GDM1 (cell line): ENCODE measurements at places on chromosomes 6 and 20.

- DNase-seq: no peak
These were observed 312.7 kb upstream of the SGK1 start for GRCh38 chr6:134630508-134631121.

DNA sequence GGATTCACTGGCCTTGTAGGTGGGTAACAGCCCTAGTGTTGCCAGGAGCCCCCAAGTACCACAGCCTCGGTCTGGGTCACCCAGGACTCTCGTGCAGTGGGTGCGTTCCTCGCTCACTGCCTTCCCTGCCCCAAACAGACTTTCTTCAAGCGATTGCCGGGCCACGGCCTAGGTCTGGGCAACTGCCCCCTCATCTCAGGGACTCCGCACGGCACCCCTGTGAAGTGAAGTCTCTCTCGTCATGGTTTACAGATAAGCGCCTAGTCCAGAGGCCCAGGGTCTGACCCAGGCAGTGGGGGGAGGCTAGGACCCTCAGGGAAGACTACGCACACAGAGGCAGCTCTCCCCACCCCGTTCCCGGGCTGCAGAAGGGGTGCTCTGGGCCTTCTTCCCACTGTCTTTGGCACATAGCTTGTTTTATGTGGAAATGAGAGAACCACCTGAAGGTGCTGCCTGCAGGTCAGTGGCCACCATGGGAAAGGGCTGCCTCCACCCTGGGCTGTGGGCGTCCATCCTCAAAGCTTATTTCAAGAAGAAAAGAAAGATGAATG, 220.8 kb downstream of the ERMARD start:
- no peak for DNase-seq

DNA sequence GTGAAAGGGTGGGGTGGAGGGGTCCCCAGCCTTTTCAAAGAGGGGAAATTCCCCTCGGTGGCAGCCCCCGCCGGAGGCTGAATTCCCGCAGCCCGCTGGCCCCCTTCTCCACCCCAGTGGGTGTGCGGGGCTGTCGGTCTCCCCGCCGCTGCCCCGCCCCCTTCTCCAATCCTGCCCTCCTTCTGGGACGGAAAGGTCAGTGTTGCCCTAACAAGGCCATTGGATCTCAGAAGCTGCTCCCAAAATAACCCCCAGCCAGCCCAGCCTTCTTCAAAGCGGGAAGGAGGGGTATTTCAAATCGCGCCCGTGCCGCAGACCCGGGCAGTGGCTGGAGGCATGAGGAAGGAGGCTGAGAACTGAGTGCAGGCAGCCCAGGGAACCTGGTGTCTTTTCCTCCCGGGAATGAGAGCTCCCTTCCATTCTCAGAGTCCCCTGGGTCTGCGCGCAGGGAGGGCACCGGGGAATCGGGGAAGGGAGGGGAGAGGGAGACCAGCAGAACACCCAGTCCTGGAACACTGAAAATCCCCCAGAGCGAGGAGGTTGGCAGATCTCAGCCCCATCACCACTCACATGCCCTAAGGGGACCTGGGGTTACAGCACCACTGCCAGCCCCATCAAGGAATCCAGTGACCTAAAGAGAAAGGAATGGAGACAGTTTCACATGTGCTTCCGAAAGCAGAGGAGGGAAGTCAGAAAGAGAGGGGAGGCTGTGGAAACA, at the start of gene JPH2:
TSS of gene JPH2 (minus strand) at position 135 of the 718 bp plus-strand sequence. CDS start 483 bp downstream, outside the sequence.
- DNase-seq: no peak

- peak; percentile 68 for DNase-seq
These were observed 38.4 kb downstream of the RREB1 start for GRCh38 chr6:7145885-7146828.

DNA sequence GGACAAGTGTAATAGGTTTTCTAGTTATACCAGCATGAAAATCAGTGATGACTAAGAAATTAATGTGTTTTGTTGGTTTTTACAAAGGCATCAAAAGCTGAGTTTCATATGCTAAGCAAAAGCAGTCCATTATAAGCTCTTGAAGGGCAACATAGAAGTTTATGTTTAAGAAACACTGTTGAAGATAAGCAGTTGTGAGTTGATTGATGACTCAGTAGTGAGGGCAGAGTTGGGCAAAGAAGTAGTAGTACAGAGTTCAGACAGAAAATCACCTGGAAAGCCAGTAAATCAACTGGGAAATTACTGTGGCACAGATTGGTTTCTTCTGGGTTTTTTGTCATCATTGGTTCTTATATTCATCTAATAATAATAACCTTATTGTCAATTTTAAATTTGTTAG, 78.0 kb upstream of the SMIM8 start:
- no peak for DNase-seq

- no peak for DNase-seq
These were observed 35.3 kb downstream of the GRM4 start for GRCh38 chr6:34110610-34111009.

DNA sequence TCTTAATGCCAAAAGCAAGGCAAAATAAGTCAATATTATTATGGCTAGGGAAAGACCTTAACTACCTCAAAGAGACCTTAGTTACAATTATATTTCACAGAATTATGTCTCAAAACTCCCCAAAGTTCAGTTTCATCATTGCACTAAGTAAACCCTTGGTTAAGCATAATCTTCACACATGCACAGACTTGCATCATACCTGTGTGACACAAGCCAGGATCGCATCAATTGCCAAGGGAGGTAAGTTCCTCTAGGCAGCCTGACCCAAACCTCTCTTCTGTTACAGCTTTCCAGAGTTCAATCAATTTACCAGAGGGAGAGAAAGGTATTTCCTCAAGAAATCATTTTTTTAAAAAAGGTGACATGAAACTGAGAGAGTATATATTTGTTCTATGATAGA, 31.9 kb upstream of the PRSS35 start:
- DNase-seq: no peak

- DNase-seq: no peak
These were observed 160.5 kb downstream of the BACH2 start for GRCh38 chr6:90136176-90136575.

- no peak for DNase-seq
These were observed 430.4 kb downstream of the GJA1 start for GRCh38 chr6:121865811-121866210.

DNA sequence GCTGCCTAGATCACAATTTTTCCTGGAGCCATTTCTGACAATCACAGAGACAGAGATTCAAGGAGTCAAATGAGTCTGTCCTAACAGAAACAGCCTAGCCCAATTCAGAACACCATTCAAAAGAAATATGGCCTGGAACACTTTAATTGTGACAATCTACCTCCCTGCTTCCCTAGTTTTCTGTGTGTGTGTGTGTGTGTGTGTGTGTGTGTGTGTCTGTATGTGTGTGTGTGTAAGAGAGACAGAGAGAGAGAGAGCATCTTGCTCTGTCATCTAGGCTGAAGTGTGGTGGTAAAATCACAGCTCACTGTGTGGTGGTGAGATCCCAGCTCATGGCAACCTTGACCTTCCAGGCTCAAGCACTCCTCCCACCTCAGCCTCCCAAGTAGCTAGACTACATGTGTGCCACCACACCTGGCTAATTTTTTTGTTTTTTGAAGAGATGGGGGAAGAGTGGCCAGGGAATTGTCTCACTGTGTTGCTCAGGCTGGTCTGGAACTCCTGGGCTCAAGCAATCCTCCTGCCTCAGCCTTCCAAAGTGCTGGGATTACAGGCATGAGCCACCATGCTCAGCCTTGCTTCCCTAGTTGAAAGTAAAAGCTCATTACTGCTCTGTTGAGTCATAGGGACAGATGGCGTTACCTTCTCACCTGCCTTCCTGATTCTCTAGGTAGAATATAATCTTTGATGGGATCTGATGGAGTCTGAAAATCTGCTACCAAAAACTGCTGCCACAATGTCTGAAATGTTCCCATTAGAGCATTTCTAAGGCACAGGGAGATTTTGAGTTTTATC, 89.6 kb upstream of the BEND6 start:
- DNase-seq: no peak

DNA sequence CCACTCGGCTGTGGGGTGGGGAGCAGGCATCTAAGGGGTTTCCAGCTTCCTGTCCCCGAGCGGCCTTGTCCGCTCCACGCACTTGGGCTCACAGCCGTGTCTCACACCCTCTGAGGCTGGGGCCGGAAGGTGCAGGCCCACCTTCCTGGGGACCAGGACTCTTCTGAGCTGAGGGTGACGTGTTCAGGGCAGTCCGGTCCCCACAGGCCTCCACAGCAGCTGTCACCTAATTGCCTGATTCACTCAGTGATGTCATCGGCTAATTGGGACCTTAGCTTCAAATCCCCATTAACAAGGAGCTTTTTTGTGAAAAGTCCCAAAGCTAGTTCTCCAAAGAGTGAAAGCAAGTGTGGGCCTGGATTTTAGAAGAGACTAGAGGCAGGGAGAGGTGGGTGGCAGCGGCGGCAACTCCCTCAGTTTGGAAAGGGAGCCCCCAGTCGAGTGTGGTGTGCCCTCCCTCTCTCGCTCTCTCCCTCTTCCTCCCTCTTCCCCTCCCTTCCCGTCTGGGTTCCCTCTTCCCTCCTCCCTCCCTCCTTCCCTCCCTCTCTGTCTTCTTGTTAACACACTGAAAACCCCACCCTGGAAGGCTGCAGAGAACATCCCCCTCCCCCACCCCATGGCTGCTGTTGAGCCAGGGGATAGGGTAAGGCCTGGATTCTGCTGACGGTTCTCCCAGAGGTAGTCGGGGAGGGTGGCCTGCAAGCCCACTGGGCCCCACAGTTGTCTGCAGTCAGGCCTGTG, 39.0 kb downstream of the MYT1 start:
- DNase-seq: no peak

GRCh38 chr6:113464960-113465359, 392.2 kb upstream of the MARCKS start:
- DNase-seq: no peak

GRCh38 chr6:144777249-144777648, 492.1 kb downstream of the UTRN start:
- no peak for DNase-seq

GRCh38 chr6:16855460-16855859, 94.2 kb upstream of the ATXN1 start:
- DNase-seq: no peak
